ENCODE measurements at places on chromosomes 3 and 15.

- no peak for DNase-seq
These were observed 39.9 kb downstream of the TPRA1 start for GRCh38 chr3:127550468-127551157.

- DNase-seq, result no peak
These were observed 36.9 kb downstream of the TSPAN3 start for GRCh38 chr15:77033729-77034671.

GRCh38 chr3:72319194-72320094, 528.8 kb downstream of the SHQ1 start:
- peak; percentile 53 for DNase-seq

GRCh38 chr3:129087138-129087702, 26.6 kb downstream of the GP9 start:
- DNase-seq, result no peak

DNA sequence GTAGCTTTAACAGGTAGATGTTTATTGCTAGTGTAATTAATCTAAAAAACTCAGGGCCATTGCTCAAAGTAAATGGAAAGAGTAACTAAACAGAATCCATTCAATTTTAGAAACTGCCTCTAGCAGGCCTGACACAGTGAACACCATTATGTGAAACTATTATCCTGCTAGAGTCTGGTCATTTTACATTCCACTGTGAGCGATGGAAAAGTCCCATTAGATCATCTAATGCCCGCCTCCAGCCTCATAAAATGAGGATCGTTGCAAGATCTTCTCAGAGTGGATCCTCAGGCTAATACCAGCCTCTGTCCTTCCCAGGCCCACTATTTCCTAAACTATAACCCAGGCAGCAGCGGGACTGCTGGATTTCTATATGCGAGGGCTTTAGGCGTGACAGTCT, 107.7 kb downstream of the WDR76 start:
- DNase-seq, result no peak

DNA sequence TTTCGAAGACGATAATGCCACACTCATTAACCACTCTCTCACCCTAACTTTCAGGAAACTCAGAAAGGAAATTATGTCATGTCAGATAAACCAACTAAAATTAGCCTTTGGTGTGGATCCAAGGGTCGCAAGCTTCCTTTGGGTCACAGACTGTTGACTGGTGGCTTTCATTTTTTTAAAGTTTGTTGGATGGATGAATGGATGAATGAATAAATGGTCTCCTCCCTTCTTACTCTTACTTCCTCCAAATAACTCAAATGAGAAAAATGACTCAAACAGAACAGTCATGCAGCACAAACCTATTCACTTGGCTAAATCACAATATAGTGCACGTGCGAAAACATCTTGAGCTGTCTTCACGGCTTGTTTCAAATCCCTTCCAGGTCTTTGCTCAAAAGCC, 82.9 kb upstream of the HACD2 start:
- no peak for DNase-seq

- no peak for DNase-seq
These were observed 76.6 kb downstream of the C3orf70 start for GRCh38 chr3:185076219-185076618.

GRCh38 chr3:57718118-57718517, 25.2 kb upstream of the DENND6A start:
- DNase-seq, result no peak

DNA sequence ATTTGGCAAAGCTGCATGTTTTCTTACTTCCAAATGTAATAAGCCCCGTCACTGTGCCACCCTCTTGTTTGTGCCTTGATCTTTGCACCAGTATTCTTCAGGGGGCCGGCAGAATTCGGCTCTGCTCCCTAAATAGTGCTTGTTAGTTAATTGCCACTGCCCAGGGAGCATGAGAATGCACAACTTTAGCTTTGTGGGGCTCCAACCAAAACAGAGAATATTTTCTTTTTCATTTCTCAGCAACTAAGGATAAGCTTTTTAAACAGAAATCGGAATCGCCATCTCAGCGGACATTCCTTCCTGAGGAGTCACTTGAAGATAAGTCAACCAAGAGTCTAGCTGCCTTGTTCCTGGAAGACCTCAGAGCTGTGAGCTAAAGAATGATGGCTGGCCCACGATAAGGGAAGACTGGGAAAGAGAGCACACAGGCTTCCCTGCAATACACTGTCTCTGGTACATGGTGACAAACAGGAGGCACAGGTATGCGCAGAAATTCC, 106.0 kb downstream of the LRIG1 start:
- DNase-seq, result peak; percentile 73

- peak; percentile 42 for DNase-seq
These were observed 161.8 kb upstream of the TBL1XR1 start for GRCh38 chr3:177358977-177359592.

DNA sequence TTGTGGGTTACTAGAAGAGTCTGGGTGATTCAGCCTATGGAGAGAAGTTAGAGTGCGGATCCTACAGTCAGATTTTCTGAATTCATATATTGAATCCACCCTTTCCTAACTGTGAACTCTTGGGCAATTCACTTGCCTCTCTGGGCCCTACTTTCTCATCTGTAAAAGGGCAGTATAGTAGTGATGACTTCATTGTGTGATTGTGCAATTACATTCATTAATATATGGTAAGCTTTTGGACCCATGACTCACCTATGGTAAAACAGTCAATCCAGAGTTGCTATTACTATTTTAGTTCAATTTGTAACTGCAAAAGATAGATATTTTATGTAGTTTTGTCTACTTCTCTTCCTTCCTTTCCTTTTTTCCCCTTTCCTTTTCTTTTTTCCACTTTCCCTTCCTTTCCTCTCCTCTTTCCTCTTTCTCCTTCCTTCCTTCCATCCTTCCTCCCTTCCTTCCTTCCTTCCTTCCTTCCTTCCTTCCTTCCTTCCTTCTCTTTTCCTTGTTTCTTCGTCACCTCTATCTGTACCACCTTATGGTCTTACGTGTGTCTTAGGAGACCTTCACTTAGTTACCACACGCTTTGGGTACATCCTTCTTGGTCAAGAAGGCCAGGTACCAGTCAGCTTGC, 37.0 kb downstream of the GMNC start:
- no peak for DNase-seq

GRCh38 chr15:100759698-100760356, 119.8 kb upstream of the ALDH1A3 start:
- DNase-seq, result peak; percentile 58

DNA sequence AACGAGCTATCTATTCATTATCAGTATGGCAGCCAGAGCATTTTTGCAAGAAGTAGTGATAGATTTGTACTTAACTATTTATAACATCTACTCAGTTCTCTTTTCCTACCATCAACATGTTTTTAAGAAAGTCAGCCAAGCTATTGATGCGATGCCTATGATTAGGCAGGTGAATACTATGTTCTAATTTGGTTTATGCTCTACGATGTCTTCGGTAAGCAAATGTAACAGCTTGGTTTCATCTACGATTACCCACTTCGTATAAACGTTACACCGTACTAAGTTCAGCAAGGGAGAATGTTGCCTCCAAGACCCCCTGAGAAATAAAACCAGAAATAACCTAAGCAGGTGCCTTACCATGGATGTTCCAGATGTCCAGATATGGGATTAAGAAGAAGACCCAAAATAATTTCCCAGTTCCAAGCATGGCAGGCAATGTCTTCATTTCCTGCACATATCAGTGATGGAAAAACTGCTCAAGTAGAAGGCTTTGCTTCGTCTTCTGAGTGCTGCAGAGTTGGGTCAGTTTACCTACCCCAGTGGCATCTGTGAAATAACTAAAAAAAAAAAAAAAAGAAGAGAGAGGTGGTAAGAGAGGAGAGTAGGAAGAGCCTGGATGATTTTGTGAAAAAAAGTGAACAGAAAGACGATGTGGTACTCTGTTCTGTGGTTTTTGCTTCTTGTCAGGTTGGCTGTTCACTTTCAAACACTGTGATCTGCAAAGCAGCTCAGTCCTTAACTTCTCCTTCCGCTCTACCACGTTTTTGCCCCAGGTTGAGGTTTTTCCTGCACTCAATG, at the start of gene BTLA:
Gene BTLA, minus strand, starts transcription at position 559 of the 798 bp plus-strand sequence. Its CDS starts 114 bp downstream, at position 445.
- DNase-seq, result no peak

GRCh38 chr15:101060576-101061551, 141.7 kb downstream of the LRRK1 start:
- DNase-seq, result no peak

GRCh38 chr15:78624651-78625590, 4.1 kb upstream of the CHRNA3 start:
- DNase-seq, result no peak

GRCh38 chr3:141240687-141241615, 9.3 kb downstream of the PXYLP1 start:
- peak; percentile 66 for DNase-seq

DNA sequence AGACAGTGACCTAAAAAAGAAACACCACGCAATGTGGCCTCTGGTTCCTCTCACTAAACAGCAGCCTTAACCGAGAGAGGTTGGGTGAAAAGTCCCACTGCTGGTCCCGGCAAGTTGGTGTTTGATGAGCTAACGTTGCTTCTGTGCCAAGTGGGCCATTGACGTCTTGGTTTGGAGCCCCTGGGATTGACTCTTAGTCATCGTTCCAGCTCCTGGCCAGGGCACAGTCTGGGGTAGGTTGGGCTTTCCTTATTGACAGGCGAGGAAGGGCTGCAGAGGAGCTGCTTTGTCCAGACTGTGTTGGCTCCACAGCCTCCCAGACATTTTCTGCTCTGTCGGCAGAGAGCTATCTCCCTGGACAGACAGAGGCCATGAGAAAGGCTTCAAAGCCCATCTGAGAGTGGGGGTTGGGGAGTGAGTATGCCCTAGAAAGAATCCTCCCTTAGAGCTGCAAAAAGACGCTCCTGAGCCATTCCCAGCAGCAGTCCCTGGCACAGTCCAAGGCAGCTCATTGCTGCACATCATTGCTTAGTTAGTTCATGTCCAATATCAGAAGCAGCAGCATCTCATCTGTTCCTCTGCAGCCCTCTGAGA, 28.6 kb upstream of the C3orf80 start:
- peak; percentile 12 for DNase-seq

- no peak for DNase-seq
These were observed 69.3 kb downstream of the MESD start for GRCh38 chr15:80920271-80920699.

GRCh38 chr3:104564045-104564643, 802.6 kb upstream of the ALCAM start:
- peak; percentile 53 for DNase-seq

GRCh38 chr3:53846134-53846850, at the start of the genes CHDH and IL17RB:
Gene CHDH (minus strand): TSS chr3:53846419. CDS start chr3:53824008, 22,411 bp downstream.
Gene IL17RB (plus strand): TSS chr3:53846568. CDS start chr3:53846589, 21 bp downstream.
- DNase-seq, result peak; percentile 20

- no peak for DNase-seq
These were observed 32.6 kb downstream of the HHLA2 start for GRCh38 chr3:108328821-108329486.

DNA sequence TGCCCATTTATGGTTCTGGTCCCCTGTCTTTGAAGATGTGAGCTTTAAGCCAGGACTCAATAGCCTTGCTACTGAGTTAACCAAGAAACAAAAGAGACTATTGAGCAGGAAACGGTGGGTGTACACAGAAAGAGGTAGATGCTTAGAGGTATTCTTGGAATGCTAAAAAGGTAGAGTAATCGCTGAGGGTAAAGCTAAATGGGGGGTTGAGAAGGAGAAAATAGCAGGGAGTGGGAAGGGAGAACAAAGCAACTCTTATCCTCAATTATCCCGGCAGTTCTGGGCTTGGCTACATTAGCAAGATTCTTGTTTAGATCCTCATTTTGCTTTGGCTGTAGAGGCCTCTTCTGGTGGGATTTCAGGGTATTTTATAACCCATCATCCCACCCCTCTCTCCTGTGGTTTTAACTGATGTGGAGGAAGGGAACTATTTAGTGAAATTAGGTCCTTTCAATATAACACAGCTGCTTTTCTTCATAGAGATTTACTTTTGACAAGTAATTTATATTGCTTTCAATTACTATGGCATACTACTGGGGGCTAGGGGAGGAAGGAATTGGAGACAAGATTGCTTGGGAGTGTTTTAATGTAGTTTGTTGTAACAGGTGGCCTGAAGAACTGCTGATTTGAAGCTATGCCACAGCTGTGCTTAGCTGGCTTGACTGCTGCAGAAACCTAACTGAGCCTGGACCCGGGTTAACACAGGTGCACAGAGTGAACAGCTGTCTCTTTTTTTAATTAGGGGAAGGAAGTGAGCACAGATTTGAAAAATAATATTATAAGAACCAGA, 234.3 kb upstream of the CCDC54 start:
- DNase-seq, result no peak

DNA sequence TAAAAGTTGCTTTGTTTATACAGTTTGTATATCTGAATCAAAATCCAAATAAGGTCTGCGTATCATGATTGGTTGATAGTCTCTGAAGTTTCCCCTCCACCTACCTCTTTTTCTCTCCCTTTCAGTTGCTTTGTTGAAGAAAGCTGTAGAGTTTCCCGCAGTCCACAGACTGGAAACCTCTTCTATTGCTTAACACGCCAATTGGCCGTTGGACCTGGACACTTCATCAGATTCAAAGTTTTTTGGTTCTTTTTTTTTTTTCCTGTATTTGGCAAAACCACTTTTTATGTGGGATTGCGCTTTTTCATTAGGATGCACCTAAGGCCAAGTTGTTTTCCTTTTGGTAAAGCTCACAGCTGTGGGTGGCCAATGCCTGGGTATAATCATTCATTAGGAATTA, 14.5 kb upstream of the TM4SF1 start:
- no peak for DNase-seq

DNA sequence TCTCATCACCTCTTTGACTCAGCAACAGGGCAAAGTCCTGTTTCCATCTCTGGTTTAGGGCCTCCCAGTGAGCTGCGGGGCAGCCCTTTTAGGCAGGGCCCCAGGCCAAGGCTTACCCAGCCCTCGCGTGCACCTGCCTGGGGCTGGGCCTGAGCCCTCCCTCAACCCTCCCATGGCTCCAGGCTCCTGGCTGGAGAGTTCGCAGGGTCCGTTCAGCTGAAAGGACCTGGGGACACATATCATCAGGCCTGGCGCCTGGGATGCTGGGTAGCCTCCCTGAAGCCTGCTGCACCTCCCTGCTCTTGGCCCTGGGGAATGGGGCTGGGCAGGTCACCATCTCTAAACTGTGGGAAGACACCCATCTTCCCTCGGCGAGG, 29.7 kb downstream of the HDAC11 start:
- DNase-seq, result no peak

DNA sequence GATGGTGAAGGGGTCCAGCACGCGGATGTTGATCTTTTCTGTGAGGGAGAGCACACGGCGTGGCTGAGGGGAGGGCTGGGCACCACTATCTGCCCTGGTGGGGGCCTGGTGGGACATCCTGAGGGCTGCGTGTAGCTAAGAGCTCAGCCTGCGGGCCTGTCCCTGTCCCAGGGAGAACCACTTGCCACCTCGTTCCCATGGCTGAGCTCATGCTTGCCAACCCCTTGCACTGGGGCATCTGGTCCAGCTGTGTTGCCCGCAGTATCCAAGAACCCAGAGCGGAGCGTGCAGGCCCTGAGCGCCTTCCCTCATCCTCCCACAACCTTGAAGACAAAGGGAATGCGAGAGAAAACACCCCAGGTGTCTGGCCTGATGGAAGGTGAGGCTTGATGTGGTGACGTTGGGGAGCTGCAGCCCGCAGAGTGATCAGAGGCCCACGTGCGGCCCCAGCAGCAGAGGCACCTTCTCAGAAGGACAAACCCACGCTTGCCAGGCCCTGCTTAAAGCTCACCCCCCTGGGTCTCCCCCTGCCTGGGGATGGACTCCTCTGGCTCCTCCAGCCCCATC, 28.9 kb downstream of the TKT start:
- DNase-seq, result no peak

- DNase-seq, result peak; percentile 60
These were observed 35.2 kb downstream of the SLC6A20 start for GRCh38 chr3:45760878-45761711.

Data from fibroblast of skin of scalp (primary cell).